ENCODE measurements at places on chromosomes 7 and 10. TPM values are rescaled to one million over a fixed set of nuclear protein-coding genes. Genes with fewer than 3 reads are reported as not detected.

DNA sequence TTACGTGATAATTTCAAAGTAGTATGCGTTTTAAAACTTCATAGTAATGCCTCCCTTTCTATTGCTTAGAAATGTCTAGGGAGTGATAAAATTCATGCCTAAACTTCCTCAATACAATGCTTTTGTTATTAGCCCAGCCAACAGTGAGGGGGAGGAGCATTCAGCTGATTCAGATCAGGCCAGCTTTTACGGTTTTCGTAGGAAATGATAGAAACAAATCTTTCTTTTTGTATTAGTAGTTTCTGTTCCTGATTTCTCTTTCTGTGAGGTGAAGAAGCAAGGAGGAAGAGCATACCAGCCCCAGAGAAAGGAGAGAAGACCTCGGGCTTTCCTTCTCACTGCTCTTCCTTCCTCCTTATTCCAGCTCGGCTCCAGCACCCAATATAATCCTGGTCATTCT lies 35.2 kb upstream of the ITPRID1 start:
- no peaks in the 10 kb centered on the region for H3K27me3 ChIP-seq
- no peak for DNase-seq
- no peak overlapping the region for H3K27ac ChIP-seq
- no peaks in the 10 kb centered on the region for H3K4me1 ChIP-seq
- H3K36me3 ChIP-seq, result no peaks in the 10 kb centered on the region
- no peak overlapping the region for H3K4me3 ChIP-seq

DNA sequence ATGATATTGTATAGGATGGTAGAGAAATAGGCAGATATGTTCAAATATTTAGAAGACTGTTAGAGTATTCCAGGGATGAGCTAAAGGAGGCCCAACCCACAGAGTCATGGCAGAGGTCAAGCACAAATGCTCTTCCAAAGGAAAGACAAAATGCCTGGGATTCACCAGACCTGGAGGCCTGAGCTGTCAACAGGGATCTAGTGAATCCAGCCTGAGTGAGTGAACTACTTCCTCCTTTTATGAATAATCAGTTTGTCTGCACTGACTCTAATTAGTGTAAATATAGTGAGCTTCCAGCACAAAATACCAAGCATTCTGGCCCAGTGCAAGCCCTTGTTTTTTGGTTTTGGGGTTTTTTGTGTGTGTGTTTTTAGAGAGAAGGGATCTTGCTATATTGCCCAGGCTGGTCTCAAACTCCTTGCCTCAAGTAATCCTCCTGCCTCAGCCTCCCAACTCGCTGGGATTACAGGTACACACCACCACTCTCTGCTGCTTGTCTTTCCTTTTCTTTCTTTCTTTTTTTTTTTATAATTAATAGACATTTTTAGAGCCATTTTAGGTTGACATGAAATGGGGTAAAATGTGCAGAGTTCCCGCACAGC lies 244.4 kb downstream of the SKIDA1 start:
- no peaks in the 10 kb centered on the region for H3K4me1 ChIP-seq
- no peak overlapping the region for H3K27ac ChIP-seq
- no peak for DNase-seq
- no peaks in the 10 kb centered on the region for H3K36me3 ChIP-seq
- no peaks in the 10 kb centered on the region for H3K27me3 ChIP-seq
- H3K4me3 ChIP-seq, result no peak overlapping the region

GRCh38 chr10:10294881-10295529 lies 722.7 kb upstream of the CELF2 start:
- no peak for DNase-seq
- H3K4me3 ChIP-seq, result no peak overlapping the region
- H3K27ac ChIP-seq, result no peak overlapping the region

DNA sequence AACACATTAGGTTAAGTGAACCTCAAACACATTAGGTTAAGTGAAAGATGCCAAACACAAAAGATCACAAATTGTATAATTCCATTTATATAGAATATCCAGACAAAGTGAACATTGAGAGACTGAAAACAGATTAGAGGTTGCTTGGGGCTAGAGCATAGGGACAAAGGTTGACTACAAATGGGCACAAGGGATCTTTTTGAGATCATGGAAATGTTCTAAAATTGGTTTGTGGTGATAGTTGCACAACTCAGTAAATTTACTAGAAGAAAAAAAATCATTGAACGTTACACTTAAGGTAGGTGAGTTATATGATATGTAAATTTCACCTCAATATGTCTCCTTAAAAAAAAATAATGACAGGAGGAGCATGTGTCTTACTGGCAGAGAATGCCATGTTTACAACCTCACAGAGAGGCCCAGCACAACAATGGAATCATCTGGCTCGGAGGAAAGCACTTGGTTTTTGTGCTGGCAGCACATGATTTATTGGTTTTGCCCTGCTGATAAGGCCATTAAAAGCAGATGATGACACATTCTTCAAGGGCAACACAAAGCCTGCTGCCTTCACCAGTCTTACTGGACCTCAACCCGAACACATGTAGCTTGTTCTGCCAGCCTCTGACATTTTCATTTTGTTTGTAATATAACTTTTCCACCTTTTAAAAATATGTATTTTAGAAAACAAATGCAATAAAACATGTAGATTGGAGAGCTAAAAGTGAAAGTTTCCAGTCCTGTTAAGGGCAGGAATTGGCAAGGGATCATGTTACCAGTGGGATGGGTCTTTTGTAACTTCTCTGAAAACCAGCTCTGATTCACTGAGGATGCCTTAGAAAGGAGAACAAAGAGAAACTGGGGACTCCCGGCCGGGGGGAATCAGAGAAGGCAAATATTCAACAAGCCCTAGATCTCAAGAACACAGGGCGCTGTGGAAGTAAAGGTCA lies 11.9 kb upstream of the LMOD2 start:
- H3K27ac ChIP-seq, result peak overlapping the region; percentile 82
- H3K36me3 ChIP-seq, result no peaks in the 10 kb centered on the region
- DNase-seq, result peak; percentile 74
- no peaks in the 10 kb centered on the region for H3K27me3 ChIP-seq

DNA sequence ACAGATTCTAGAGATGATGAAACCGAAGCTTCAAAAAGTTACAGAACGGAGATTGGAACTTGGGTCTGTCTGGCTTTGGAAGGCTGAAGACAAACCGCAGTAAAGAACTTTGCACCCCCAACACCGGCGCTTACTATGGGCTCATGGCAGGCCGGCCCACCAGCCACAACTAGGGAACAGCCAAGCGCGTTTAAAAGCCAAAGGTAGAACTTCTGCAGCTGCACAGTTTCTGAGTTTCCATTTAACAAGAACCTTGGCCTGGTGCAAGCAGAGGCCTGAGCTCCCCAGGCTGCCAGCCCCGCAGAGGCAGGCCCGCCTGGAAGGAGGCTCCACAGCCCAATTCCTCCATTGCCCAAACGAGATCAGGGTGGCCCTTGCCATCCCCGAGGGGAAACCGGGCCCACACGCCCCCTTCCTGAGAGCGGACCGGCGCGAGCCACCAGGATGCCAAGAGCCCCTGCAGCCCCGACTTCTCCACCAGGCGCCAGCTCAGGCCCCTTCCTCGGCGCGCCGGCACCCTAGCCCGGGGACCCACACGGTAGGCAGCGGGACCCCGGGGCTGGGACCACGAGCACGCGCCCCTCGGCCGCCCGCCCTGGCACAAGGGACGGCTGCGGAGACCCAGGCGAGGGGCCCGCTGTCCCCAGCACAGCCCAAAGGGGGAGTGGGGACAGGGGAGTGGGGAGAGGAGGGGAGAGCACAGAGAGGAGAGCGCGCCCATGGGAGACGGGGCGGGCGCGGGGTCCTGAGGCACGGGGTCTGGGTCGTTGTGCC lies 566 bp downstream of the MAD1L1 start:
- peak overlapping the region; percentile 83 for H3K27ac ChIP-seq
- no peaks in the 10 kb centered on the region for H3K36me3 ChIP-seq
- no peaks in the 10 kb centered on the region for H3K27me3 ChIP-seq
- H3K4me3 ChIP-seq, result peak overlapping the region; percentile 97
- DNase-seq, result no peak

- H3K27ac ChIP-seq, result no peak overlapping the region
- H3K4me1 ChIP-seq, result no peaks in the 10 kb centered on the region
- no peak overlapping the region for H3K4me3 ChIP-seq
- no peaks in the 10 kb centered on the region for H3K27me3 ChIP-seq
These were observed 131.6 kb downstream of the ACTR3B start for GRCh38 chr7:152891160-152891621.

GRCh38 chr7:140051820-140052219 lies 10.9 kb downstream of the PARP12 start:
- H3K4me1 ChIP-seq, result no peaks in the 10 kb centered on the region
- H3K4me3 ChIP-seq, result no peak overlapping the region
- no peaks in the 10 kb centered on the region for H3K27me3 ChIP-seq
- DNase-seq, result no peak
- H3K36me3 ChIP-seq, result no peaks in the 10 kb centered on the region
- no peak overlapping the region for H3K27ac ChIP-seq

DNA sequence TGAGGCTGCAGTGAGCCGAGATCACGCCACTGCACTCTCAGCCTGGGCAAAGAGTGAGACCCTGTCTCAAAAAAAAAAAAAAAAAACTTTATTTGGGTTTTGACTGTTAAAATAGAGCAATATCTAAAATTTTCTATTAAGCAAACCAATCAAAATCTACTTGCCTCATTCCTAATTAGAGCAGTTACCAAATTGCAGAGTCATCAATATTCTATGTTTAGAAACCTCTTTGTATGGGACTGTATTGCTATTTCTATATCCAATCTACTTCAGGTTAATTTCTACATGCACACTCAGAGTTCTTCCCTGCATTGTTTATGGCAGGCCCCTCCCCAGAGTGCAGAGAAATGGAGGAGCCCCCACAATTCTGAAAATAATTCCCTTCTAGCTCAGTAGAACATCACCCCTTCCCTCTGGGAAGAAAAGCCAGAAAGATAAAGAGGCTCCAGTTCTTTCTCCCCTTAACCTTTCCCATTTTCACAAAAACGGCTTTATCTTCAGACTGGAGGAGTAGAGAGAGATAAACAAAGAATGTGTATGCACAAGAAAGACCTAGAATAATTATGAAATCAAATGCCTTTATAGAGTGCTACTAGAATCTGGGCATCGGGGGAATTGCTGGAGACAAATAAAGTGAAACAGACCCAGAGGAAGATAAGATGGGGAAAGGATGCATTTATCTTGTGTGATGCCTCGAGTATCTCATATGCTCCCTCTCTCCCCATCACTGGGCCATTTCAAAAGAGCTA lies 17.9 kb downstream of the SCRN1 start:
- H3K36me3 ChIP-seq, result no peaks in the 10 kb centered on the region
- DNase-seq, result no peak
- no peaks in the 10 kb centered on the region for H3K27me3 ChIP-seq
- no peak overlapping the region for H3K4me3 ChIP-seq

- no peak overlapping the region for H3K27ac ChIP-seq
- H3K27me3 ChIP-seq, result no peaks in the 10 kb centered on the region
- H3K4me1 ChIP-seq, result no peaks in the 10 kb centered on the region
- no peak overlapping the region for H3K4me3 ChIP-seq
These were observed 236.5 kb downstream of the RELN start for GRCh38 chr7:103752995-103753394.

DNA sequence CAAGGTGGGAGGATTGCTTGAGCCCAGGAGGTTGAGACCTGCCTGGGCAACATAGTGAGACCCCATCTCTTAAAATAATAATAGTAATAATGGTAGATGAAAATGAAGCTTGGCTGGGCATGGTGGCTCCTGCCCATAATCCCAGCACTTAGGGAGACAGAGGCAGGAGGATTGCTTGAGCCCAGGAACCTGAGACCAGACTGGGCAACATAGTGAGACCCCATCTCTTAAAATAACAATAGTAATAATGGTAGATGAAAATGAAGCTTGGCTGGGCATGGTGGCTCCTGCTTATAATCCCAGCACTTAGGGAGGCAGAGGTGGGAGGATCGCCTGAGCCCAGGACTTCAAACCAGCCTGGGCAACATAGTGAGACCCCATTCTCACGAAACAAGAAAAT lies 49.5 kb upstream of the LMTK2 start:
- H3K27ac ChIP-seq, result no peak overlapping the region
- H3K4me1 ChIP-seq, result no peaks in the 10 kb centered on the region
- no peaks in the 10 kb centered on the region for H3K27me3 ChIP-seq
- no peaks in the 10 kb centered on the region for H3K36me3 ChIP-seq
- no peak for DNase-seq
- no peak overlapping the region for H3K4me3 ChIP-seq

DNA sequence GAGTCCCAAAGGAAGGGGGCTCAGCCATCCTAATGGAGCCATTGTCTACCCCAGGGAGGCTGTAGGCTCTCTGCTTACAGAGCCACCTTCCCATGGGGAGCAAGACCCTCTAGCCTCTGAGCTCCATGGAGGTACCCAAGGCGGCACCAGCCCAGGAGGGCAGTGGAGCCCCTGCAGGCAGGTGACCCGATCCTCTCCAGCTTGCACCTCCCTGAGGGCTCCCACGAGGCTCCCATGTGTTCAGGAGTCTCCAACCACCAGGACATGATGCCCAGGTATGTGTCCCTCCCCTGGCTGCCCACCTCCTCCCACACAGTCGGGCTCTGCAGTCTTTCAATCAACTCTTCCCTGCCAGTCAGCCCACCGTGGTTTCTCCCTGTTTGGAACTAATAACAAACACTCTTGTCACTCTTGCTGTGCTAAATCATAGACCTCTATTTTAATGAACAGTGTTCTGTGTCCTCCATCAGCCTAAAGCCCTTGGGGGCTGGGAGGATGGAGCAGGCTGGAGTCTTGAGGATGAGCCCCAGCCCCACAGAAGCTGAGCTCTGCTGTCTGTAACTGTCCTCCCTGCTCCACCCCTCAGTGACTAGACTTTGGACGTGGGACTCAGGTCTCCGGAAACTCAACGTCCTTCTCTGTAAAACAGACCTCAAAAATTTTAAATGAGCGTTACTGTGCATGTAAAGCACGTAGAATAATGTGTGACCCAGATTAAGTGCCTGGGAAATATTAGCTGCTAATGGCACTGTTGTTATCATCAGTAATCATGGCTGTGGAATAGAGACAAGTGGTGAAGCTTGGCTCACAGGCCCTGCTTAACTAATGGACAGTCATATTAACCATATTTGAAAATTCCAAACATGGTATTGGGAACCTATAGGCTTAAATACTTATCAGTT lies 298.9 kb downstream of the WDR37 start:
- H3K27me3 ChIP-seq, result no peaks in the 10 kb centered on the region
- no peak overlapping the region for H3K27ac ChIP-seq
- no peak overlapping the region for H3K4me3 ChIP-seq
- no peak for DNase-seq

- H3K4me1 ChIP-seq, result peaks cover 8% of the 10 kb centered on the region
- no peak overlapping the region for H3K4me3 ChIP-seq
- H3K36me3 ChIP-seq, result no peaks in the 10 kb centered on the region
- no peaks in the 10 kb centered on the region for H3K27me3 ChIP-seq
- H3K27ac ChIP-seq, result no peak overlapping the region
These were observed 39.4 kb upstream of the PRSS1 start for GRCh38 chr7:142709921-142710320.

Gene PLXNA4
- 0.66 TPM for total RNA-seq

Gene PTN
- 0.87 TPM for total RNA-seq

Gene SLC18A3
- not detected for total RNA-seq

Gene HGF
- total RNA-seq, result 1.3 TPM

All from gastrocnemius medialis (tissue), 4 donors.